ENCODE measurements at places on chromosomes 5 and 9.

DNA sequence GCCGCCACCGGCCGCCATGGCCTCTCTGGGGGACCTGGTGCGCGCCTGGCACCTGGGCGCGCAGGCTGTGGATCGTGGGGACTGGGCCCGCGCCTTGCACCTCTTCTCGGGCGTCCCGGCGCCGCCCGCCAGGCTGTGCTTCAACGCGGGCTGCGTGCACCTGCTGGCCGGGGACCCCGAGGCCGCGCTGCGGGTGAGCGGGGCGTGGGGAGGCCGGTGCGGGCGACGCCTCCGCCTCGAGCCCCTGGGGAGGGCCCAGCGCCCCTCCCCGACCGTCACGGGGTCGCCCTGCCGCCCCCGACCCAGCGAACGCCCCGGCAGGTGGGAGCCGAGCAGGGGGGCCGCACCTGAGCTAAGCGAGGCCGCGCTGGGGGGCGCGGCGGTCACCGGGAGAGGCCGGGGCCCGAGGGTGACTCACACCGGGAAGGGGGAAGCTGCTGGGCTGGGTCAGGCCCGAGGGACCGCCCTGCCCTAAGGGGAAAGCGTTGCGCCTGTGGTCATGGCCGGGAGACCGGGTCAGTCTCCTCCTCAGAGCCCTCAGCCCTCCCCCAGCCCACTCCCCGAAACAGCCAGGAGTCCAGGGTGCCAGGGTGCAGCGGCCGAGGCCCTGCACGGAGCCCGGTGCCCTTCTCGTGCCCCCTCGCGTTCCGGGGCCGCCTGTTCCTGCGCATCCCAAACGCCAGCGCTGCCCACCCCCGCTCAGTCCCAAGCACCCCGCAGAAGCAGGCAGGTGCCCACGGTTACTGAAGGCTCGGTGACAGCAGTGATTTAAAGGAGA is 510 bp downstream of the NOXA1 start:
- no peak for DNase-seq

- DNase-seq: no peak
These were observed 184.1 kb downstream of the PDE4D start for GRCh38 chr5:59709346-59709821.

DNA sequence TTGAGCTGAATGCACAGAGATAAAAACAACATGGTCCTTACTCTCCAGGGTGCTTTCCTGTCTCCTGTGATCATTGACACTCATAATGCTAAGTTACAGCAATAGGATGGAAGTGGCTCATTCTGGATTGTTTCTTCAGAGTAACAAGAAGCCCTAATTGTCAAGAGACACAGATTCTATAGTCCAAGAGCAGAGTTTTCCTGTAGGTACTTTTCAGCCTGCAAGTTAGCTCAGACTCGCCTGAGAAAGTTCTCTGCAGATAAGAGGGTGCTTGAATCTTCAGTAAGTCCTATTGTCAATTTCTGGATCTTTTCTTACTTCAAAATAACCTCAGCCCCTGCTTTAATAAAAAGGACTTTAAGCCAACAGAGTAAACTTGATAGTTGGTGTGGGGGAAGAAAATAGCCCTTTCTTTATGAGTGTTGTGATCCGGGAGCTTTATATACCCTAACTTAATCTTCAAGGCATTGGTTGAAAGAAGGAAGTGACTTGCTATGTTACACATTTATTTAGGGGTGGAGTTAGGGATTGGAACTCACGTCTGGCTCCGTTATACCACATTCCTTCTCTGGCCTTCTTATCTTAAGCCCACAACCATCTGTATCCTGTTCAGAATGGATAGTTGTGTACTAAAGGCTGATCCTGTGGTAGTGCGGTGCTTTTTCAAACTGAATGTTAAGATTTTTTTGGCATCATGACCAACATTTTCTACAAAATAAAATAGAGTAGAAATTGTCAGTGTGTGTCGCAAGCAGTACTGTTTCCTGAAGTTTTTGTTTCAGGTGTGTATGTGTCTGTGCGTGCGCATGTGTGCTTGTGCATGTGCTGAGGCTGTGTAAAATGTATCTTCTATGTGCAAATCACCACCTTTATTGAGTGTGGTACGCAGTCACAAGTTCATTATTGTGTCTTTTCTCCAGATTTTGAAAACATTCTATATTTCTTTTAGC is 173.9 kb downstream of the WDR70 start:
- DNase-seq: peak; percentile 92

DNA sequence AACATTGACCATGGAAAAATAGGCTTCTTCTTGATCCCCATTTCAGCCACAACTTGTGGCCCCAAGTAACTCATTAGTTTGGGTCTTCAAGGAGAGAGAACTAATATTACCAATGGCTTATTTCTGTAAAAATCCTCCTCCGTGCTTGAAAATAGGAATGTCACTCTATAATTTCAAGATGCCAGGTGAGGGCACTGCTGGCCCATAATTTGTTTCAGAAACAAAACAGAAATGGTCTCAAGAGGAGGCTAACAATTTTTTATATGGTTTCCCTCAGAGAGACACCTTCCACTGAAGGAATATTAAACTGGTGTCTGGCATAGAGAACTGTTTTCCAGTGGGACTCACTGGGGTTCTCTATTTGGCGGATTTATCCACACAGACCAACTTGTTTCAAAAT is 437.0 kb upstream of the TRPC7 start:
- no peak for DNase-seq

- peak; percentile 29 for DNase-seq
These were observed 24.6 kb upstream of the IFNK start for GRCh38 chr9:27499451-27499850.

DNA sequence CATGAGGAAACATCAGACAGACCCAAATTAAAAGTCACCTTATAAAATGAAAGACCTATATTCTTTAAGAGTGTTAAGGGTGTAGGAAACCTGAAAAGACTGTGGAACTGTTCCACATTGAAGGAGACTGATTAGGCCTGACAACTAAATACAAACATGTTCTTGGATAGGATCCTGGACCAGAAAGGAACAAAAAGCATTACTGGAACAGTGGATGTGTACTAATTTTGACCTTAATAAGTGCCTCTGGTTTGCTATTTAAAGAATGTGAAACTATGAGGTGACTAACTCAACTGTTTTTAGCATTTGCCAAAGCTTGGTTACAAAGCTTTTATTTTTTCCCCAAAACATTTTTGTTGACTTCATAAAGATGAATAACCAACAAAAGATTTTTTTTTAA is 340.6 kb downstream of the CAAP1 start:
- no peak for DNase-seq

- DNase-seq: no peak
These were observed 5.3 kb upstream of the TJP2 start for GRCh38 chr9:69168709-69169217.

DNA sequence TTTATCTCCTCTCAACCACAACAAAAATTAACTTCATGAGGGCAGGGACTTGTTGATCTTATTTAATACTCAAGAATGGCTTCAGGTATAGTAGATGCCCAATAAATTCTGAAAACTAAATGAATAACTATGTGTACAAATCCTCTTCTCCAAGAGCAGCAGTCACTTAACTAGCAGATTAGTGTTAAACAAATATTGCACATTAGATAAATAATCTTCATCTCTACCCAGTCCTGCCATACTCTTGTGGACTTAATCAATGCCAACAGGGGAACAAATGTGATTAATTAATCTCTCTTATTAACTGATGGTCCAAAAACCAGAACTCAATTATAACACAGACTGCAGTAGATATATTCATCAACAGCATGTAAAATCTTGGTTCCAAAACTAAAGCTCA is 15.0 kb upstream of the ITGA1 start:
- DNase-seq: no peak

GRCh38 chr9:105541838-105542237 is 16.1 kb upstream of the FKTN start:
- DNase-seq: no peak

- DNase-seq: no peak
These were observed 13.0 kb upstream of the RAD23B start for GRCh38 chr9:107270082-107270481.

Measured in brain microvascular endothelial cell (primary cell).